ENCODE measurements at places on chromosomes 1 and 21. TPM values are rescaled to one million over a fixed set of nuclear protein-coding genes. Genes with fewer than 3 reads are reported as not detected.

The CLIC6 gene
- total RNA-seq = 0.67 TPM

The YTHDF2 gene
- 76.8 TPM for total RNA-seq

The ACTL8 gene
- total RNA-seq = not detected

The RNU1-3 gene
- 3,866 TPM for total RNA-seq

The ZBTB7B gene
- 92.7 TPM for total RNA-seq
